ENCODE measurements at places on chromosomes 2 and 18.
A peak's percentile ranks its signal among the peaks of the same experiment; 100 is the strongest.

DNA sequence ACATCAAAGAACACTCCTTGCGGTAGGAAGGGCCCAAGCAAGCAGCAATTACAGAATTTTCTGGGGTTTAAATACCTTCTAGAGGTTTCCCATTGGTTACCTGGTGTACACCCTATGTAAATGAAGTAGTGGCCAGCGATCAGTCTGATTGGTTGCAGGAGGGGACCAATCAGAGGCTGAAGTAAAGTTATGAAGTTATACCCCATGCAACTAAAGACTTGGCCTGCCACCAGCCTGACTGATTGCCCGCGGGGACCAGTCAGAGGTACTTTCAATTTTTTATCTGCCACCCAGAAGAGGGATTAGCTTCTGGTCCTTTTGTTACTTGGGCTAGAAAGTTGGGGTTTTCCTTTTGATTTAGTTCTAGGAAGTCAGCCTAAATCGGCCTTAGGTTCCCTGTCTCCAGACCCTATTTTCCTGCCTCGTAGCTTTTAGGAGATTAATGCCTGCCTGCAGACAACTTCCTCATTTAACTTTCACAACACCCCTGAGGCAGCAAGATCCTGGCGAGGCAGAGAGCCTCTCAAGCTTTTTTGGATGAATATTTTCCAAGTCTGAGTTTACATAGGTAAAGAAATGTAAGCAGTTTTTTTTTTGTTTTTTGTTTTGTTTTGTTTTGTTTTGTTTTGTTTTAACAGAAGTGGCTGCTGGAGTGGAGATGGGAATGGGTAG lies 1.5 kb upstream of the DGUOK start:
- no peak for DNase-seq
- peaks cover 32% of the 10 kb centered on the region for H3K4me1 ChIP-seq
- peaks cover 8% of the 10 kb centered on the region for H3K36me3 ChIP-seq

DNA sequence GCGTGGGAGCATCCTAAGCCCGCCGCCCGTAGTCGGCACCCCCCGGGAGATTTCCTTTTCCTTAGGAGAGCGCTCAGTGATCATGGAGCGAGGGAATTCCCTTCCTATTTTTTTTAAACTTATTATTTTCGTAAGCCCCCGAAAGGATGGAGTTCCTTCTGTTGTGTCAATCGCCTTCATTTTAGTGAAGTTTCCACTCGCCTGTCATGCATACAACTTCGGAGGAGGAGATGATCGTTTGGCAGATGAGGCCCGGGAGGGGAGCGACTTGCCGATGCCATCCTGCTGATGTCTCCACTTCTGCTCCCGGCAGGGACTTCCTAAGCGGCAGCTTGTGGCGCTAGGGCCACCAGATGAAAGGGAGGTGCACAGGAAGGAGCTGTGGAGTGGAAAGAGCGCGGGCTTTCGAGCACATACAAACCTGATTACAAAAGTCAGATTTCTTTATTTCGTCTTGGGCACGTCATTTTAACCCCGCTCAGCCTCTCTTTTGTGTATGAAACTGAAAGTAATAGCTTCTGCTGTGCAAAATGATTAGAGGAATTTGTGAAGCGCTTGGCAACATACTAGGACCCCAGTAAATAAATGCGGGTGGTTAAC lies at the start of gene ADGRF3:
TSS of gene ADGRF3 (minus strand) at position 336 of the 600 bp plus-strand sequence. CDS start 555 bp downstream, outside the sequence.
- H3K4me1 ChIP-seq, result peaks cover 36% of the 10 kb centered on the region
- DNase-seq, result peak; percentile 81
- peak within 1 kb of the TSS; percentile 94 for H3K27ac ChIP-seq
- H3K36me3 ChIP-seq, result peaks cover 14% of the 10 kb centered on the region
- peak within 1 kb of the TSS; percentile 93 for H3K4me3 ChIP-seq

DNA sequence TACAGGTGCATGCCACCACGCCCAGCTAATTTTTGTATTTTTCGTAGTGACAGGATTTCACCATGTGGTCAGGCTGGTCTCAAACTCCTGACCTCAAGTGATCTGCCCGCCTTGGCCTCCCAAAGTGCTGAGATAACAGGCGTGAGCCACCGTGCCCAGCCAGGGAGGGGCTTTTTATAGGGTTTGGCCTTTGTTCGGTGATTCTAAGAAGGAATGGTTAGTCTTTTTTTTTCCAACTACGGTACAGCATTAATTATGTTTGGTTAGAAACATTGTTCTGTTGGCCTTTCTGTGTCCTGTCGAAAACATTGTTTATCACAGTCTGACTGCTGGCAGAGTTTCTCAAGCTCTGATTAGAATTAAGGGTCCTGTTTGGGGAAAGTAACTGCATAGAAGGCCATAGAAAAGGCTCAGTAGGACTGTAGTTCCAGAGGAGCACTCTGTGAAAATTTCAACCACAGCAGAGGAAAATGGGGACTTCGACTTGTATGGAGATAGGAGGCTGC lies 19.3 kb upstream of the SMCHD1 start:
- H3K27me3 ChIP-seq, result no peaks in the 10 kb centered on the region
- no peak for DNase-seq
- H3K36me3 ChIP-seq, result peaks cover 3% of the 10 kb centered on the region
- H3K4me1 ChIP-seq, result peaks cover 84% of the 10 kb centered on the region
- peak overlapping the region; percentile 92 for H3K27ac ChIP-seq
- peak overlapping the region; percentile 59 for H3K4me3 ChIP-seq

- peak overlapping the region; percentile 94 for H3K27ac ChIP-seq
- DNase-seq, result peak; percentile 90
- peaks cover 43% of the 10 kb centered on the region for H3K4me1 ChIP-seq
- peak overlapping the region; percentile 40 for H3K4me3 ChIP-seq
- H3K27me3 ChIP-seq, result peaks cover 9% of the 10 kb centered on the region
These were observed 25.5 kb upstream of the YWHAQ start for GRCh38 chr2:9656270-9656766.

DNA sequence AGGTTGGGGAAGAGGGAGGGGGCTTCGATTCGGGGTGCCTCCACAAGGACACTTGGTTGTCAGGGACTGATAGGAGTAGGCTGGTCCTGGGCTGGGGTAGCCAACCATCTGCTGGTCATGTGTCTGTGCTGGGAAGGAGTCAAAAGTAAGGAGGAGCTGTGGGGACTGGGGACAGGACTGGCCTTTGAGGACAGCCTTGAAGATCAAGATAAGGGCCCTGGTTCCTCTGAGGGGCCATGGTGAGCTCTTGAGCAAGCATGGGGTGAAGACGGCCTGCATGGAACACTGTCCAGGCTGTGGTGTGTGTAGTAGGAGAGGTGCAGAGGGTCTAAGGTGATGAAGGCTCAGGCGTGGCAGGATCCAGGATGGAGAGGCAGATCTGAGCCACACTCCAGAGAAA lies 1.7 kb downstream of the CYP27A1 start:
- peaks cover 29% of the 10 kb centered on the region for H3K27me3 ChIP-seq
- no peak overlapping the region for H3K4me3 ChIP-seq
- H3K36me3 ChIP-seq, result no peaks in the 10 kb centered on the region
- no peak overlapping the region for H3K27ac ChIP-seq
- no peak for DNase-seq
- peaks cover 6% of the 10 kb centered on the region for H3K4me1 ChIP-seq

DNA sequence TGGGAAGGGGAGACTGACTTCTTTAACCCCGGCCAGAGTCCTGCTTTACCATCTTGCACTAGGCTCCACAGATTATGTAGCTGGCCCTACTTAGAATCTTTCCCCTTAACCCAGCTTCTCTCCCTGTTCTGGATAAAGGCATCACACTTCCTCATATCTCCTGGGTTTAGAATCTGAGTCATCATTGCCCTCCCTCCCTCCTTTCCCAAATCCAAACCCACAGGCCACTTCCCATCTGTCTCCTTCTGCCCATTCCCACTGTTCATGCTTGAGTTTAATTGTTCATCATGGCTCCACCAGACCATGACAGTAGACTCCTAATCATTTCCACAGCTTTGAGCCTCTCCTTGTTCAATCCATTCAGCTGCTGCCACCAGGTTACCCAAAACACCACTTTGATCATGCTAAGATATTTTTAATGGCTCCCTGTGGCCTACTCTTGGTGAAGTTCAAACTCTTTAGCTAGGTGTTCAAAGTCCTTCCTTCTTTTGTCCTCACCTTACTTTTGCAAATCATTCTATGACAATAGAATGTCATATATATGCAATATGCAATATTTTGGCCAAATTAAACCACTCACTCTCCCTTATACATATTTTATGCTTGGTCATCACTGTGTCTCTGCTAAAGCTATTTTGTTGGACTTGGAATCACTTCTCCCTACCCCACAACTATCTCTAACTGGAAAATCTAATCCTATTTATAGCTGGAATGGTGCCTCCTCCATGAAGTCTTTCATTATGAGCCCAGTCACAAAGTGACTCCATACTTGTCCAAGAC lies 5.5 kb downstream of the PDE11A start:
- H3K4me1 ChIP-seq, result no peaks in the 10 kb centered on the region
- no peak overlapping the region for H3K4me3 ChIP-seq
- peaks cover 27% of the 10 kb centered on the region for H3K27me3 ChIP-seq
- DNase-seq, result no peak

DNA sequence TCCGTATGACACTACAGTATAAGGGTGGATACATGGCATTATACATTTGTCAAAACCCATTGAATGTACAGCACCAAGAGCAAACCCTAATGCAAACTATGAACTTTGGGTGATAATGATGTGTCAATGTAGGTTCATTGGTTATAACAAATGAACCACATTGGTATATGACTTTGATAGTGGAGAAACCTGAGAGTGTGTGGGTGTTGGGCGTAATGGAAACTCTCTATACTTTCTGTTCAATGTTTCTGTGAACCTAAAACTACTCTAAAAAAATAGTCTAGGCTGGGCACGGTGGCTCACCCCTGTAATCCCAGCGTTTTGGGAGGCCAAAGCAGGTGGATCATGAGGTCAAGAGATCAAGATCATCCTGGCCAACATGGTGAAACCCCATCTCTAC lies 6.5 kb upstream of the ACTG2 start:
- H3K4me3 ChIP-seq, result no peak overlapping the region
- H3K36me3 ChIP-seq, result no peaks in the 10 kb centered on the region
- peaks cover 18% of the 10 kb centered on the region for H3K4me1 ChIP-seq
- no peak overlapping the region for H3K27ac ChIP-seq
- peaks cover 3% of the 10 kb centered on the region for H3K27me3 ChIP-seq
- DNase-seq, result peak; percentile 67

GRCh38 chr2:226699321-226699720 lies 100.3 kb downstream of the IRS1 start:
- no peak overlapping the region for H3K27ac ChIP-seq
- no peak for DNase-seq
- H3K27me3 ChIP-seq, result peaks cover 5% of the 10 kb centered on the region
- peaks cover 4% of the 10 kb centered on the region for H3K4me1 ChIP-seq
- no peak overlapping the region for H3K4me3 ChIP-seq

- H3K36me3 ChIP-seq, result no peaks in the 10 kb centered on the region
- no peak overlapping the region for H3K27ac ChIP-seq
- no peak overlapping the region for H3K4me3 ChIP-seq
- no peaks in the 10 kb centered on the region for H3K4me1 ChIP-seq
- peaks cover 4% of the 10 kb centered on the region for H3K27me3 ChIP-seq
- DNase-seq, result no peak
These were observed 57.7 kb upstream of the RBMS1 start for GRCh38 chr2:160551259-160551658.

GRCh38 chr2:38105922-38106321 lies 30.0 kb upstream of the CYP1B1 start:
- peaks cover 12% of the 10 kb centered on the region for H3K4me1 ChIP-seq
- H3K27me3 ChIP-seq, result peaks cover 39% of the 10 kb centered on the region
- DNase-seq, result no peak
- no peaks in the 10 kb centered on the region for H3K36me3 ChIP-seq
- no peak overlapping the region for H3K4me3 ChIP-seq

- peaks cover 91% of the 10 kb centered on the region for H3K4me1 ChIP-seq
- H3K36me3 ChIP-seq, result no peaks in the 10 kb centered on the region
- peak overlapping the region; percentile 98 for H3K27ac ChIP-seq
These were observed 17.8 kb downstream of the SMAD7 start for GRCh38 chr18:48932822-48933510.

DNA sequence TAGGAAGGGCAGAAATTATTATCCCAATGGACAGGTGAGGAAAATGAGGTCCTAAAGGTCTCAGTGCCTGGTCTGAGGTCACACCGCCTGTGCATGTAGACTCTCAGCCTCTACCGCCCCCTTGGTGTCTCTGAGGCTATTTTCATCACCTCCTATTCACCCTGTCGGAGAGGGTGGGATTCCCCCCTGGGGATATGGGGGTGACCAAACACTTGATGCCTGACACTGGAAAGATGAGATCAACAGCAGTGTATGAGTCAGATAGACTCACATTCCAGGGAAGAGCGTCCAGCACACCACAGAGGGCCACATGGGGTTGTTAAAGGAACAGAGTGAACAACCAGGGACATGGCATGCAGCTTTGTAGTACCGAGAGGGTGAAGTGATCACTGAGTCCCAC lies 199.7 kb downstream of the SMAD2 start:
- no peak overlapping the region for H3K27ac ChIP-seq
- no peaks in the 10 kb centered on the region for H3K4me1 ChIP-seq
- peaks cover 14% of the 10 kb centered on the region for H3K27me3 ChIP-seq

DNA sequence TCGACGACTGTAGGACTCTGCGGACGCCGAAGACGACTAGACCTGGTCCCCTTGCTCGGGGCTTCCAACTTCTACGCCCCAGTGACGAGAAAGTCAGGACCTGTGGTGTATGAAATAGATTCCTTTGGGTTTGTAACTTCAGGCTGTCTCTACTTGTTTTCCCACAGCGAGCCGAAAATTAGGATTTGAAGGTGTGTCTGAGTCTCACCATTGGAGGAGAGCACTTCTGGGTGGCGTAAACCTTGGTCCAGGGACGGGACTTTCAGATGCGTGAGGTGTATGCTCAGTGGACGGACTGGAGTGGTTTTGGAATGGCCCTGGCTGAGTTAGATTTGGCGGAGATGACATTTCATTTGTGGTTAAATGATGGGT lies 1.3 kb downstream of the BIRC6 start:
- H3K27ac ChIP-seq, result peak overlapping the region; percentile 92
- no peaks in the 10 kb centered on the region for H3K27me3 ChIP-seq
- peaks cover 43% of the 10 kb centered on the region for H3K4me1 ChIP-seq

DNA sequence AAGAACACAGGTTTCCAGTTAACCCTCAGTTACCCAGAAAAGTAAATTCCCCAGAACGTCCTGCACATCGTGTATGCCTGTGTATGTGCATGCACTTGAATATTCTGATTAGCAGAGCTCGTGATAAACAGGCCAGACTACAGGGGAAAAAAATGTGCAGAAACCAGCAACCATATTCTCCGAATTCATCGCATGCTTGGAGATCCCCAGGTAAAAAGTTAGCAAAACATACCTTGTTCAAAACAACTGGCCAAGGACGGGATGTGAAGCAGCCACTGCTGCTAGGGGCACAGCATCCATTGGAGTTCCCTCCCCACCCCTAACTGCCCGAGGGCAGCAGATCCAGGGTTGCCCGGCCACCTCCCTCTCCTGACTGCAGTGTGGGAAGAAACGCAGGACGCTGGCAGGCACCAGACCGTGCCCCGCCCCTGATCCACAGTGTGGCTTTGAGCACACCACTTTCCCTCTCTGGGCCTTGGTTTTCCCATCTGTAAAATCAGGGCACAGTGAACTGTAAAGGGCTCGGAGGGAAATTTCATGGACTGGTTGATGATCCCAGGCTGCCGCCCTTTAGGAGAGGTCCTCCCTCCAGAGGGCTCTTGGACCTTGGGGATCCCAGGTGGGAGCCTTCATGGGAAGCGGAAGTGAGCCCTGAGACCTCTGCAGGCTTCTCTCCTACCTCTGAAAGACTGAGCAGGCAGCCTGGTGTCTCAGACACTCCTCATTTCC lies 11.9 kb upstream of the ARID5A start:
- peak overlapping the region; percentile 31 for H3K4me3 ChIP-seq
- no peaks in the 10 kb centered on the region for H3K36me3 ChIP-seq
- H3K27me3 ChIP-seq, result no peaks in the 10 kb centered on the region
- H3K27ac ChIP-seq, result peak overlapping the region; percentile 95
- peak; percentile 62 for DNase-seq
- H3K4me1 ChIP-seq, result peaks cover 79% of the 10 kb centered on the region

GRCh38 chr2:42223855-42224268 lies 54.7 kb downstream of the EML4 start:
- peaks cover 69% of the 10 kb centered on the region for H3K4me1 ChIP-seq
- peaks cover 10% of the 10 kb centered on the region for H3K36me3 ChIP-seq
- no peak for DNase-seq
- H3K27me3 ChIP-seq, result no peaks in the 10 kb centered on the region
- no peak overlapping the region for H3K27ac ChIP-seq
- no peak overlapping the region for H3K4me3 ChIP-seq
